Activated naive CD8-positive, alpha-beta T cell treated with anti-CD3 and anti-CD28 coated beads, Interleukin-2, amount 10 ng/mL, durations not matched to agents 7 days and 5 days (primary cell): ENCODE measurements at places on chromosomes 3 and 15. TPM values are rescaled to one million over a fixed set of nuclear protein-coding genes. Genes with fewer than 3 reads are reported as not detected.
A peak's percentile ranks its signal among the peaks of the same experiment; 100 is the strongest.

- no peak for DNase-seq
These were observed 7.2 kb downstream of the SPG21 start for GRCh38 chr15:64982472-64982871.

The GOLGA6B gene
- not detected for total RNA-seq

- DNase-seq: no peak
These were observed 107.5 kb downstream of the RASA2 start for GRCh38 chr3:141594357-141594756.

GRCh38 chr3:9398700-9399336, 1.4 kb downstream of the SETD5 start:
- DNase-seq: no peak

DNA sequence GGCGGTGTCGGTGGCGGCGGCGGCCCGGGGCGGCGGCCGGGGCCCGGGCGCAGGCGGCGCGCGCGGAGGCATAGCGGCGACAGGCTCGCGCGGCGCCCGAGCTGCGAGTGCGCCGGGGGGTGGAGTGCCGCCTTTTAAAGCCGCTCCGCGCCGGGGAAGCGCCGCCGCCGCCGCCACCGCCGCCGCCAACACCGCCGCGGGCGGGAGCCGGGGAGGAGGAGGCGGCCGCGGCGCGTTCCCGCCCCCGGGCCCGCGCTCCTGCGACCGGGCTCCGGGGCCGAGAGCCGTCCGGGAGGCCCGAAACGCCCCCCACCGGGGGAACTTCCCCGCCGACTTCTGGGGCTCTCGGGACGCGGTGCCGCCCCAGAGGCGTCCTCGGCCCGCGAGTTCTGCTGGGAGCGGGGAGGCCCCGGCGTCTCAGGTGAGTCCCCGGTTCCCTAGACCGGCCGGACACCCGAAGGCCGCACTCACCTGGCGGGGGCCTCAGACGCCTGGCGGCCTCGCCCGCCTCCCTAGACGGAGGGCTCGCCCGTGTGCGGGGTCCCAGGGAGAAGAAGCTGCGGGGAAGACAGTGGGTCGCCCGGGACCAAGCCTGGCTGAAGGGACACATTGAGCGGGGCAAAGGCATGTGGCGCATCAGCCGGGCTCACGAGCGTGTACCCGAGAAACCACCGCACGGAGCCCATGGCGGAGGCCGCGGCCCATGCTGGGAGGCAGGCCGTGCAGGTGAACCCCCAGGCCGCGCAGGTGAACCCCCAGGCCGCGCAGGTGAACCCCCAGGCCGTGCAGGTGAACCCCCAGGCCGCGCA, at the start of gene PCSK6:
PCSK6 (minus strand) TSS at position 109 of the 809 bp plus-strand sequence; CDS start at position 72, 37 bp downstream.
- DNase-seq: peak; percentile 52

The FBXO40 gene
- not detected for total RNA-seq

DNA sequence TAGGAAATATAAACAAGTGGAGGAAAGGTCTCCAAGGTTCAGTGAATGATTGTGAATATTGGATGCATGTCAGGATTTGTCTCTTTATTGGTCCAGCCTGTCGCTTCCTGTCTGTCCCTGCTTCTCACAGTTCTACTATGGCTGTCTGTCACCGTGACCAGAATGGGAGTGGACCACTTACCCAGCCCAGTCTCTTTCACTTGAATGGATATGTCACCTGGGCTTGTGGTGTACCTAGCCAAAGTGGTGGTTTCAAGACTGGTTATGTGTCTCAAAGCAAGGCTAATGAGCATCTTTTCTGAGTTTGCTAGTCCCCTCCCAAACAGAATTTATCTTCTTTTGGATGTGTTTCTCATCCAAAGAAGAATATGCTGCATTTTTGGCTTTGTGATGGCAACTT, 231.7 kb downstream of the PTPRG start:
- no peak for DNase-seq

DNA sequence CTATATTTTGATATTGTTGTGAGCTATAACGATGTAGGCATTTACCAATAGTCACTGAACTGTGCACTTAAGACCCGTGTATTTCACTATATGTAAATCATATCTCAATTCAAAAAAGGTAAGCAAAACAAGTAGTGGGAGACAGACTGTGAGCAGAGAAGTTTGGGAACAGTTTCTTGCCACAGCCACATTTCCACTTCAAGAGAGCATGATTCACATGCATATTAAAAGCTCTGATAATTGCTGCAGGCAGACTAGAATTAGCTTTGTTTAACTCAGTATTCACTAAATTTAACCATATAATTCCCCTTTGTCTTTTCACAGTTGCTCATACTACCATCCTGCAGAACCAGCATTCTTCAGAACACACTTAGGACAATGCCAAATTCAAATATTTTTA, 168.4 kb upstream of the ZNF385D start:
- no peak for DNase-seq

The NR1I2 gene
- 0.28 TPM for total RNA-seq

The PPM1L gene
- total RNA-seq: 3.8 TPM

The TMEM43 gene
- 44.4 TPM for total RNA-seq

GRCh38 chr3:14448756-14449727, 46.6 kb downstream of the SLC6A6 start:
- DNase-seq: no peak

The FBLN2 gene
- total RNA-seq: 2.6 TPM

DNA sequence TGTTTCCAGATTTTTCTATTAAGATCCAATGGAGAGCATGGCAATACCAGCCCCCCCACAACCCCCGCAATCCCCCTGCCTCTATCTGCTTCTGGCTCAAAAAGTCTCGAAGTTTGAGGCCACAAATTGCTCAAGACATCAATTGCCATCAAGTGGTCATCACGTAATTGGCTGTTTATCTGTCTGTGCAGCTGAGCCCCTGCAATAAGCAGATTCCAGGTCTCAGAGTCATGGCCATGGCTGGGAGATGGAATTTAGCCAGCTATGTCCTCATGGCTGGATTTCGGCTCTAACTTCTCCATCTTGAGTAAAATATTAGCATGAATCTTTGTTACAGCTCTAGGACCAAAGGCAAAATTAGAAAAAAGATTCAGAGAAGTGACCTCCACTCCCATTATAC, 22.7 kb downstream of the SSUH2 start:
- no peak for DNase-seq

DNA sequence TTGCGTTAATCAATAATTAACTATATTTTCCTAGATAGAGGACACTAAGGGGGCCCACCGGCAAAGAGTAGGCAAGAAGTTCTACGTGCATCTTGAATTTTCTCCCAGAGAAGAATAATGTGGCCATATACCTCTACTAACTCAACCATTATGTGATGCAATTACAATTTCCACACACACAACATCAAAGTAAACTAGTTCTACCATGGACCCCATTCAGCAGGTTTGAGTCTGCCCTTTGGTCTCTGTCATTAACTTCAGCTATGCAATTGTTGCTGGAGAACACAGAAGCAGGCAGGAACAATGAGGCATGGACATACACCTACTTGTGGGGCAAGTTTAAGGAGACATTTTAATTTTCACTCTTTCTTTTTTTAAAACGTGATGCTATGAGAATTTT, 705.9 kb downstream of the PDCD6IP start:
- no peak for DNase-seq

- no peak for DNase-seq
These were observed 3.0 kb upstream of the CALML4 start for GRCh38 chr15:68208136-68208535.

The ATP8B4 gene
- 30.3 TPM for total RNA-seq

DNA sequence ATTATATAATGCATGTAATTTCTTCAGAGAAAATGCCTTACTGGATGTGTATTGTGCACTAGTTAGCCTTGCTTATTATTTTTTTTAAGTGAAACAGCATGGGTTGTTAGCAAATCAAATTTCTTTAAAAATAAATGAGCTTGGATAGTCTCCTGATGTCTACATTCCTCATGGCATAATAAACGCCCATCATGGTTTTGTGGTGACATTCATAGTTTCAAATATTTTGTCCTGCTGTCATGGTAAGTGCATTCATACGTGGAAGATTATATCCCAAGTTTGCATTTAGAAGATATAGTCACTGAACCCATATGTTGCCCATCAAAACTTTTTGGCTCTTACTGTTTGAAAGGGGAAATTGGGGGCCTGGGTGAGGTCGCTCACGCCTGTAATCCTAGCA, 130.7 kb downstream of the ALCAM start:
- DNase-seq: no peak

DNA sequence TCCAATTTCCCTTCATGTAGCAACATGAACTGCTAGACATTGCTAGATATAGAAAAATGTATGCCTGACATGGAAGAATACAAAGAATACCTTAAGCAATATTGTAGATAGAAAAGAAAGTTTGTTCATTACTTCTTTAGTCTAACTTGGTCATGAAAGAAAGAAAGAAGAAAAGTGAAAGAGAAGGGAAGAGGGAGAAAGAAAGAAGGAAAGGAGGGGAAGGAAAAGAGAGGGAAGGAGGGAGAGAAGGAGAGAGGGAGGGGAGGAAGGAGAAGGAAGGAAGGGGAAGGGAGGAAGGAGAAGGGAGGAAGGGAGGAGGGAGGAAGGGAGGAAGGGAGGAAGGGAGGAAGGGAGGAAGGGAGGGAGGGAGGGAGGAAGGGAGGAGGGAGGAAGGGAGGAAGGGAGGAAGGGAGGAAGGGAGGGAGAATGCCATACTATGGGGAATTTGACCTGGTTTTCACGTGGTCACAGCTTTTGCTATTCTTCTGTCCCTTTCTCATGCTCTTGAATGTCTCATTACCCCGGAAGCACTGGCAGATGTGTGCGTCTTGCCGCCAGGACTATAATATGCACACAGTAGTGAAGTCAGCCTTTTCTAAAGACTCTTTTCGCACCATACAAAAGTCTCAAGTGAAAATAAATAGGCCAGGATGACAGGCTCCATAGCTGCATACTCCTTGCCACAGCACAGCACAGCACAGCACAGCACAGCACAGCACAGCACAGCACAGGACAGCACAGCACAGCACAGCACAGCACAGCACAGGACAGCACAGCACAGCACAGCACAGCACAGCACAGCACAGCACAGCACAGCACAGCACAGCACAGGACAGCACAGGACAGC, 78.2 kb downstream of the CHAC1 start:
- no peak for DNase-seq

- no peak for DNase-seq
These were observed 44.6 kb downstream of the BDH1 start for GRCh38 chr3:197511130-197511529.

DNA sequence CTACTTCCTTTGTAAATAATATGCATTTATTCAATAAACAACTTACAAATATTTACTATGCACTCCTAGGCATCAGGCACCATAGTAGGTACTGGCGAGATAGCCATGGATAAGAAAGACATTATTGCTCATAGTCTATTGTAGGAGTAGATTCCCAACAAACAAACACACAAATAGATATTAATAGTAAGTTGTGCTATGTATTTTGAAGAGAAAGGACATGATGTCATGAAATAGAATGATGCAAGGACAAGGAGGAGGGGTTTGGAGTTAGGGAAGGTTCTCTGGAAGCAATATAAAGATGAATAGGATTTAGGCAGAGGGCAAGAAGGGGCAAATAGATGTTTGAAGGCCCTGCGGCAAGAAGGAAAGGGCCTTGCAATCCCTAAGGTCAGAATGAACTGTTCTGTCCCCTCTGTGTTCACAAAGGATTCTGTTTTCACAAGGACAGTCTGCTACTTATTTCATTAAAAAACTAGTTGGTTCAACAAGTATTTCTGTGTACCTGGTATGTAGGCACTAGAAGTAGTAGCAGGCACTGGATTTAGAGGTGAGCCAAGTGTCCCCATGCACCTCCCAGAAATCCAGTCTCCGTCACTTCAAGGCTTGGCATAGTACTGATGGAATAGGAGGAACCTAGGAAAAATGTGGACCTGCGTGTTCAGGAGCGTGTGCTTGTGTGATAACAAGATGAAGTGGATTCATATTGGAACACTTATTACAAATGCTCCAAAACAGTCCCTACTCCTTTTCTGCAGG, 231.8 kb upstream of the TPRG1 start:
- no peak for DNase-seq

The MOBP gene
- not detected for total RNA-seq

DNA sequence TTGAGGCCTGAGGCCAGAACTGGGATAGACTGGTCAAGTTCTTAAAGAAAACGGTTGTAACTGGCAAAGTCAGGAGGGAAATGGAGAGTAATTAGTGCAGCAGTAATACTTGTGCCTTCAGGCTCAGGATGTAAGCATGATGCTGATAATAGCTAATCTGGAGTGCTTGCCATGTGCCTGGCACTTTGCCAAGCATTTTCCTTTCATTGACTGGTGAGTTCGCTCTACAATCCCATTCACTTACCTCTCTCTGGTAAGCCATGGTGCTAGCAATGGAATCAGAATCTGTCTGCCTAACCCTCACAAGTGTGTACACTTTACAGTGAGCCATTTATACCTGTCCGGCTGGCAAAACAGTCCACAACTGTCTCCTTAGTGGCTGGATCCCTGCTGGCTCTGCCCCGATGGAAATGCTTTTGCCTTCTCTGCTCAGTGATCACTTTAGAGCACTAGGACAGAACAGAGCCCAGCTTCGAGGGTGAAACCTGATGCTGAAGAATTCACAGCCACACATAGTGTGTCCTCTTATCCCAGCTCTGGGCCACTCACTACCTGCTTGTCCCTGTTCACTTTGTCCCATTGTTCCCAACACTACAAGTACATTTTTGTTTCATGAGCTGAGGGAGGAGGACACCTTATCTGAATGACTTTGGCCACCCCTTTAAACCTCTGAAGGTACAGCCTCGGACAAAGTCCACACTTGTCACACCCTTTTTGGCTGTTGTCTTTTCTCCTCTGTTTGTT, 10.3 kb downstream of the CHP1 start:
- DNase-seq: no peak

GRCh38 chr3:12237076-12237475, 51.8 kb upstream of the PPARG start:
- no peak for DNase-seq
